ENCODE measurements at places on chromosomes 11 and 22.

DNA sequence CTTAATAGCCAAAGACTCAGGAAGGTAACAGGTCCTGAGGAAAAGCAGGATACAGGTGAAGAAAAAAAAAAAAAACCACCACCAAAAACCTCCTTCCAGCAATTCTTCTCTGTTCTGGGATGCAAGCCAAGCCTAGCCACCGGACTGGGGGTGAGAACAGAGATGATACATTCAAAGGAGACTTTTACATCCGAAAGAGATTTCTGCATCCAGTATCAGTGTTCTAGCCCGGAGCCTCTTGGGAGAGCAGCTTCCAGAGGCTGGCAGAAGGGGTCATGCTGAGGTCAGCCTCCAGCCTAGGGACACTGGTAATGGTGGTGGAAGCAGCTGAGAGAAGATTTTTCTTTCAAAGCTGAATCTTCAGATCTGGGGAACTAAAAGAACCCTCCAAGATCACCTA, 76.2 kb downstream of the KCNC1 start:
- peak; percentile 93 for DNase-seq

DNA sequence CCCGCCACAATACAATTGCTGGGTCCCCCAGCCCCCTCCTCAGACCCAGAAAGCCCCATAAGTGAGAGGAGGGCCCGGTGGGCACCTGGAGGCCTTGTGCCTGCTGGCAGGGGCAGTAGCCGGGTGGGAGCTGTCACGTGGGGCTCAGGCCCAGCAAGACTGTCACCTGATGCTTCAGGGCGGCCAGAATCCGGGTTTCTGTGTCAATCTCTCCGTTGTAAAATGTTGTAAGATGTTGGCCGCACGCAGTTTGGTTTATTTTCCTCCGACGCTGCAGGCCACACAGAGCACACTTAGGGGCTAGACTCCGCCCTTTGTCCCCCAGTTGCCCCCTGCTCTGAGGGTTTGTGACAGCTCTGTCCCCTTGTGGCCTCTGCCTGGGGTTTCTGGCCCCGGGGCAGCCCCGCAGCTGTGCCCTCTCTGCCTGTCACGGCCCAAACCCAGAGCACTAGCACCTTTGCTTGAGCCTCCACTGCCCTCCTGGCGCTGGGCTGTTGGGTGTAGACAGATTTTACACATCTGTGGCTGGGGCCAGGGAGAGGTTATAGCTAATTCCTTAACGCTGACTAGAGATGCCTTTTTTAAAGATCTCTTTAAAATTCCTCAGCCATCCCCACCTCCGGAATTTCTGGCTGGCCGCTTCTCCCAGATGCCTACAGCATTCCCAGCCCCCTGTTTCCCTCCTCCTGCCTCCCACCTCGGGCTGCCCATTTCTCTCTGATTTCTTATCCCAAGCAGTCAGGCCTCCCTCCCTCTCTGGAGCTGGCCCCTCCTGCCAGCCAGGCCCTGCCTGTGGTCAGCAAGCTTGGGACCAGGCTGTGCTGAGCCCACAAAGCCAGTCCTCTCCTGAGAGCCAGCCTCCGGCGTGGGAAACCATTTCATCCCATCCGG, 3.2 kb upstream of the PRR5 start:
- peak; percentile 98 for DNase-seq

GRCh38 chr22:37310815-37311595, 28.7 kb downstream of the CYTH4 start:
- DNase-seq = peak; percentile 72

DNA sequence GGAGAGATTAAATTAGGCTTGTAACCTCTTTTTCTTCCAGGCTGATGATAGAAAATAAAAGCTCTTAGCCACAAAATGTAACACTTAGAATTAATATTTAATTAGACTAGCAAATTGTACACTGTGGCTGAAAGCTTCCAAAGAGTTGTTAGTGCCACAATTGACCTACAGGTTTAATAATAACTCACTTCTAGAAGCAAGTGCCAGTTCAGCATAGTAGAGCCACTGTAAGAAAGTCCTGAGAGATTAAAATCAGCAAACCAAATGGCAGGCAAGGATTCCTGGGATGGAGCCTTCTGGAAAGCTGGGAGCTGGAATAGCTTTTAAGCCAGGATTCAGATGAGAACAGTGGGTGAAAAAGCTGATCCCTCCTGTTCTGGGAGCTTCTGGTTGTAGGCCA, 131.0 kb downstream of the ELP4 start:
- DNase-seq = no peak

DNA sequence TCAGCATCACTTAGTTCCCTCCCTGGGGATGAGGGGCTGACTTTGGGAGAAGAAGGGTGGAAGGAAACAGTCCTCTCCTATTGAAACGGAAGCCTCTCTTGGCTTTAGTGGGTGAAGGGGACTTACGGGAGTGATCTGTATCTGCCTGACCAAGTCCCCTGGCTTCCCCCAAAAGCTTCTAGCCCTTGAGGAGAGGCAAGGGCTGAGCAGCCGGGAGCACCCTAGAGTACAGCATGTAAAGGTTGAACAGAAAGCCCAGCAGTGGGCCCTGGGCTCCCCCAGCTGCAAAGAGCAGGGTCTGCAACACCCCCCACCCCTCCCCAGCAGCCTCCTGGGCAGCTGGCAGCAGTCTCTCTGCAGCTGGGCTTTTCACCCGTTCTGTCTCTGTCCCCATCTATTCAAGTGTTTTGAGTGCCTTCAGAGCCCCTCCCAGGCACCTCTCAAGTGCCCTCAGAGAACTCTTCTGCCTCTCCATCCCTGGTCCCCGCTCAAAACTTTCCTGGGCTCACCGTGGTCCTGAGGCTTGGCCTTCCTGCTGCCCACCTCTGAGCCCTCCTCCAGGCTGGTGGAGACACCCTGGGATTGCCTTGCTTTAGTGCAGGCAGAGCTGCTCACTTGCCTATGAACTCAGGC, 2.7 kb downstream of the CAPN5 start:
- peak; percentile 72 for DNase-seq

Data from osteoblast (primary cell).